ENCODE measurements at places on chromosomes 2 and 18.

GRCh38 chr2:177334940-177335543 lies 57.5 kb upstream of the AGPS start:
- H3K27ac ChIP-seq, result no peak overlapping the region
- peak; percentile 10 for DNase-seq
- no peak overlapping the region for H3K4me3 ChIP-seq
- no peaks in the 10 kb centered on the region for H3K36me3 ChIP-seq
- H3K27me3 ChIP-seq, result no peaks in the 10 kb centered on the region
- no peaks in the 10 kb centered on the region for H3K4me1 ChIP-seq

DNA sequence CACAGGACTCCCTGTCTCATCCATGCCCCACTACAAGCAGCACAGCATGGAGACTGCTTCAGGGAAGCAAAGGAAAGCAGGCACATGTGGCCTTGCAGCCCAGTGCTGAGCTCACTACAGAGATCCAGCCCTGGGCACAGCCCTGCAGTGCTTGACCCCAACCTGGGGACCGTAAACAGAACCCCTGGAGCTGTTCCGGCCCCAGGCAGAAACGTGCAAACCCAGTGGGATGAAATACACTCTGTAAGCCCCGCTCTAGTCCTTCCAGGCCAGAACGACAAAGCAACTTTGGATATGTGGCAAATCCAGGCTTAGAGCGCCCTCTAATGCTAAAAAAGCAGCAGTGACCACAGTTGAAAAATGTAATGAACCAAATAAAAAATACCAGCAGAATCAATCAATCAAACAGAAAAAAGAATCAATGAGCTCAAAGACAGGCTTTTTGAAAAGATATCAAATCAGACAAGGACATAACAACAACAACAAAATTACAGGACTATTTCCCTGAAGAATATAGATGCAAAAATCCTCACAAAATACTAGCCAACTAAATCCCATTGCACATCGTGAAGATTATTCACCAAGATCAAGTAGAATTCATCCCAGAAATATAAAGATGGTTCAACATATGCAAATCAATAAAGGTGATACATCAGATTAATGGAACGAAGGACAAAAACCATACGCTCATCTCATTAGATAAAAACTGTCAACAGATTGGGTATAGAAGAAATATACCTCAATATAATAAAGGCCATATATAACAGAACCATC lies 45.6 kb downstream of the ZNF519 start:
- H3K36me3 ChIP-seq, result peaks cover 3% of the 10 kb centered on the region
- no peak for DNase-seq
- no peak overlapping the region for H3K4me3 ChIP-seq
- H3K27me3 ChIP-seq, result no peaks in the 10 kb centered on the region

GRCh38 chr2:169221745-169222369 lies 140.5 kb downstream of the LRP2 start:
- H3K4me1 ChIP-seq, result no peaks in the 10 kb centered on the region
- no peak for DNase-seq
- no peaks in the 10 kb centered on the region for H3K36me3 ChIP-seq
- no peaks in the 10 kb centered on the region for H3K27me3 ChIP-seq

- H3K4me1 ChIP-seq, result no peaks in the 10 kb centered on the region
- H3K4me3 ChIP-seq, result no peak overlapping the region
- H3K27me3 ChIP-seq, result no peaks in the 10 kb centered on the region
- H3K36me3 ChIP-seq, result no peaks in the 10 kb centered on the region
- DNase-seq, result no peak
- no peak overlapping the region for H3K27ac ChIP-seq
These were observed 322.1 kb upstream of the CHAC2 start for GRCh38 chr2:53445383-53446070.

GRCh38 chr2:2564300-2565078 lies 233.4 kb upstream of the MYT1L start:
- no peaks in the 10 kb centered on the region for H3K27me3 ChIP-seq
- no peaks in the 10 kb centered on the region for H3K36me3 ChIP-seq
- no peak overlapping the region for H3K4me3 ChIP-seq
- no peaks in the 10 kb centered on the region for H3K4me1 ChIP-seq
- DNase-seq, result no peak
- H3K27ac ChIP-seq, result no peak overlapping the region

DNA sequence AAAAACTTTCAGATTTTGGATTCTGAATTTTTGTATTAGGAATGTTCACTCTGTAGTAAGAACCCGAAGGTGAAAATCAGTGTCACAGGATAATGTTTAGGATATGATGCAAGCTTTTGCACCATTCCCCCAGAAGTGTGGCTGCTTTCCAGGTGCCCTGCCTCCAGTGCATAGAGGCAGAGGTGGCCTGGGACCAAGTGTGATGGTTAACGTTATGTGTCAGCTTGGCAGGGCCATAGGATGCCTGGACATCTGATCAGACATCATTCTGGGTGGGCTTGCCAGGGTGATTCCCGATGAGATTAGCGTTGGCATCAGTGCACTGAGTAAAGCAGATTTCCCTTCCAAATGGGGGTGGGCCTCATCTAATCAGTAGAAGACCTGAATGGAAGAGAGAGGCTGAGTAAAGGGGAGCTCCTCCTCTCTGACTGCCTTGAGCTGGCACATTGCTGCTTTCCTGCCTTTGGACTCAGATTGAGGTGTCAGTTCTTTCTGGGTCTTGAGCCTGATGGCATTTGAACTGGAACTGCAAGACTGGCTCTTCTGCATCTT lies 177.4 kb upstream of the HS6ST1 start:
- DNase-seq, result no peak
- no peak overlapping the region for H3K4me3 ChIP-seq
- H3K27ac ChIP-seq, result no peak overlapping the region
- peaks cover 3% of the 10 kb centered on the region for H3K4me1 ChIP-seq

GRCh38 chr2:47236503-47237215 lies 81.6 kb upstream of the STPG4 start:
- H3K4me3 ChIP-seq, result no peak overlapping the region
- DNase-seq, result no peak
- H3K36me3 ChIP-seq, result no peaks in the 10 kb centered on the region
- H3K4me1 ChIP-seq, result no peaks in the 10 kb centered on the region
- H3K27ac ChIP-seq, result no peak overlapping the region

- H3K27ac ChIP-seq, result no peak overlapping the region
- no peaks in the 10 kb centered on the region for H3K27me3 ChIP-seq
- no peak for DNase-seq
- H3K36me3 ChIP-seq, result peaks cover 18% of the 10 kb centered on the region
- H3K4me3 ChIP-seq, result no peak overlapping the region
These were observed 45.7 kb downstream of the RALB start for GRCh38 chr2:120298173-120298835.

GRCh38 chr2:33131749-33132148 lies 185.0 kb downstream of the LTBP1 start:
- no peak overlapping the region for H3K4me3 ChIP-seq
- no peaks in the 10 kb centered on the region for H3K4me1 ChIP-seq
- no peak for DNase-seq
- peaks cover 64% of the 10 kb centered on the region for H3K27me3 ChIP-seq

GRCh38 chr18:57052173-57052572 lies 94.7 kb upstream of the BOD1L2 start:
- H3K4me3 ChIP-seq, result no peak overlapping the region
- no peak overlapping the region for H3K27ac ChIP-seq
- H3K27me3 ChIP-seq, result peaks cover 42% of the 10 kb centered on the region
- no peak for DNase-seq
- H3K4me1 ChIP-seq, result no peaks in the 10 kb centered on the region

DNA sequence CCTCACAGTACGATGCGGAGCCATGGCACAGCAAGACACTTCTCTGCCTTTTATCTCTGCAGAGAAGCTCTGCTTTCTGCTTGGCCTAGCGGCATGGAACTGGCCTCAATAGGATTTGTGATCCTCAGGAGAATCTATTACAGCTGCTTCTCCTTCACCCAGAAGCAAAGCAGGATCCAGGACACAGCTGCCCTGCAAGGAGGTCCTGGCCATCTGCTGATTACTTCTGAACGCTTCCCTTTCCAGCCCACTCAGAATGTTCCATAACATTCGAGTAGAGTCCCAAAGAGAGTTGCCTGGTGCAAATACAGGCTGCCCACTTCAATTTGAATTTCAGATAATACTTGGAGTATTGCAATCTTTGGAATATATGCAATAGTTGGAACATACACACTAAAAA lies 29.2 kb upstream of the KCNS3 start:
- no peak overlapping the region for H3K27ac ChIP-seq
- peaks cover 2% of the 10 kb centered on the region for H3K36me3 ChIP-seq
- H3K4me1 ChIP-seq, result no peaks in the 10 kb centered on the region
- H3K27me3 ChIP-seq, result peaks cover 25% of the 10 kb centered on the region

DNA sequence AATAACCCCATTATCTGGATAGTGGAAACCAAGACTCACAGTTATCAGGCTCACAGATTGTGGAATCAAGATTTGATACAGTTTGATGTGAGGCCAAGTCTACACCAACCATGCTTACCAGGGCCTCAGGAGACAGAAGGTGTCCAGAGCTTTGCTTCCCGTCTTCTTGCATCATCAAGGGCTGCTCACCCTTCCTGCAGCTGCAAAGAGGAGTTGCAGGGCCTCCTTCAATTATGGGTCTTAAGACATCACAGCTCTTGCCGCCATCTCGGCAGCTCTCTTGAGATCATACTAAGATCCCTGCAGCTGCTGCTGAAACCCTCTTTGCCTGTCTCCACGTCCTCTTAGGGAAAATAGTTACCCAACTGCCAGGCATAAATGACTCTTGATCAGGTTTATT lies 176.0 kb downstream of the MGAT5 start:
- H3K27me3 ChIP-seq, result no peaks in the 10 kb centered on the region
- DNase-seq, result no peak
- no peak overlapping the region for H3K27ac ChIP-seq
- no peak overlapping the region for H3K4me3 ChIP-seq

DNA sequence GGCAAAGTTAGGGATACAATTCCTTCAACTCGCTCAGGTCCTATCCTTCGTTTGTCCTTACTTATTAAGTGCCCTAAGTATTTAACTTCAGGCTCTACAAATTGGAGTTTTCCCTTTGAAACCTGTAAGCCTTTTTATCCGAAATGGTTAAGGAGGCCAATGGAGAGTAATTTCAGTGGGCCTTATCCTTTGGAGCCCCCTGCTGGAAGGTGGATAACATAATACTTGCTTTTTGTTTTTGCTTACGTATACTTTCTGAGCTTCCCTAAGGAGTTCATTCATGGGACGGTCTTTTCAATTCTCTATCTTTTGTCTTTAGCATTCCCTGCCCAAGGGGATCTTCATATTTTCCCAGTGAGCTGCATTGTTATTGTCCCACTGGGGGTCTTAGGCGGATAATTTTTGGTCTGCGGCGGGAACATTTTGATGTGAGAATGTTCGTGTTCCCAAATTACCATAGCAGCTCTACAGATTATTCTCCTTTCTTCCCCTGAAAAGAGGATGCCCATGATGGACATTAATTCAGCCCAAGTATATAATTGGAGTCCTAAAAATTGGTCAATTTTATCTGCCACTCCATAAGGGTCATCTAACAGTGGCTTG lies 34.4 kb upstream of the TRAPPC8 start:
- no peaks in the 10 kb centered on the region for H3K36me3 ChIP-seq
- peak; percentile 18 for DNase-seq
- no peak overlapping the region for H3K4me3 ChIP-seq
- H3K27me3 ChIP-seq, result no peaks in the 10 kb centered on the region
- no peaks in the 10 kb centered on the region for H3K4me1 ChIP-seq

- no peaks in the 10 kb centered on the region for H3K4me1 ChIP-seq
- DNase-seq, result no peak
- no peak overlapping the region for H3K4me3 ChIP-seq
These were observed 7.2 kb upstream of the USP34 start for GRCh38 chr2:61478086-61478485.

DNA sequence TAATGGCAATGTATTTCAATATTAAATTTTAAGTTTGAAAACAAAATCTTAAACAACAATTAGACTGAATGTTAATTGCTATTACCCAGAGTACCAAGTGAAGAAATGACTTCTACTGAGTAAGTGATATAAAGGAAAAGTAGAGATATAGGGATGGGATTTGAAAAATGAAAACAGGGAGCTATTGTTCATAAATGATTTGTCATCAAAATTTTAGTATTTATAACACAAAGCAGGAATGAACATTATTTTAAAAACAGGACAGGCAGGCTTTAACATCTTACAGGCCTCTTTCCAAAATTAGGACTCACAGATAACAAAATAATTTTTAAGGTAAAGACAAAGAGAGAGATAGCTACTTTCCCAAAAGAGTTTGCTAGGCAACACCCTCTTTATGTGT lies 3.9 kb downstream of the EXOC6B start:
- DNase-seq, result no peak
- H3K27ac ChIP-seq, result no peak overlapping the region
- H3K27me3 ChIP-seq, result no peaks in the 10 kb centered on the region
- no peak overlapping the region for H3K4me3 ChIP-seq
- H3K36me3 ChIP-seq, result peaks cover 4% of the 10 kb centered on the region

GRCh38 chr18:76451396-76452331 lies 43.4 kb downstream of the ZNF516 start:
- peak overlapping the region; percentile 79 for H3K4me3 ChIP-seq
- peaks cover 62% of the 10 kb centered on the region for H3K27me3 ChIP-seq
- DNase-seq, result no peak
- H3K27ac ChIP-seq, result no peak overlapping the region
- H3K36me3 ChIP-seq, result no peaks in the 10 kb centered on the region
- peaks cover 4% of the 10 kb centered on the region for H3K4me1 ChIP-seq

DNA sequence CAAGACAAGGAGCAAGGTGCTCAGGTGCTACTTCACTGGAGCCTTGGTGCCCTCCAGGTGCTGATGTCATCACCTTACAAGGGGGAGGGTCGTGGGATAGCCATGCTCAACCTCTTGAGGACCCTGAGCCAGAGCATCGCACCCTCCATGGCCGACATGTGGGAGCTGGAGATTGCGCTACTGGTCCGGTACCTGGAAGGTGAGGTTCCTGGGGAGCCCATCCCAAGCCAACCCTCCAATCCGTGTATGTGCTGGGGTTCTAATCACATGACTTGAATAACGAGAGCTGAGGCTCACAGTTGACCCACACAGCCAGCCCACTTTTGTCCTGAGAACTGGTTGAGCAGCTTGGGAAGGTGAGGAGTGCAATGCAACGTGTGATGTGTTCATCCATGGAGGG lies 25.9 kb downstream of the MROH2A start:
- H3K27me3 ChIP-seq, result peaks cover 42% of the 10 kb centered on the region
- H3K4me1 ChIP-seq, result peaks cover 4% of the 10 kb centered on the region
- DNase-seq, result no peak
- no peak overlapping the region for H3K4me3 ChIP-seq

DNA sequence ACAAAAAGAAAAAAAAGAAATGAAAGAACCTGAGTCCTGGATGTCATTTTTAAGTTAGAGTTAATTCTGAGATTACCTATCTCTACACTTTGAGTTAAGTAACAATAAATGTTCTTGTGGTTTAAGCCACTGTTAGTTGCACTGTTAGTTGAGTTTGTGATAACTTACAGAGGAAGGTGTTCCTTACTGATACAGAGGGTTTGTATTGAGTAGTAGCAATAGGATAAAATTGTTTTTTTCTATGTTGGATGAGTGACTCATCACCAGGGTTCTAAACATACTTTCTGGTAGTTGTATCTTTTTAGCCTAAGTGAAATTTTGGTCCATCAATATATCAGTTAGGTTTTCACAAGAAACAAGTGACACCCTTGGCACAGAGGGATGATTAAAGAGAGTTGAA lies 4.0 kb upstream of the LCLAT1 start:
- peaks cover 17% of the 10 kb centered on the region for H3K4me1 ChIP-seq
- no peak for DNase-seq
- no peaks in the 10 kb centered on the region for H3K27me3 ChIP-seq
- H3K4me3 ChIP-seq, result no peak overlapping the region
- no peak overlapping the region for H3K27ac ChIP-seq

GRCh38 chr18:8162802-8163201 lies 446.4 kb upstream of the RAB12 start:
- no peak overlapping the region for H3K27ac ChIP-seq
- peaks cover 4% of the 10 kb centered on the region for H3K36me3 ChIP-seq
- H3K4me3 ChIP-seq, result no peak overlapping the region
- DNase-seq, result no peak

Data from effector memory CD8-positive, alpha-beta T cell (primary cell).